Naive thymus-derived CD4-positive, alpha-beta T cell (primary cell): ENCODE measurements at places on chromosomes 2 and 18. TPM values are rescaled to one million over a fixed set of nuclear protein-coding genes. Genes with fewer than 3 reads are reported as not detected.
A peak's percentile ranks its signal among the peaks of the same experiment; 100 is the strongest.

DNA sequence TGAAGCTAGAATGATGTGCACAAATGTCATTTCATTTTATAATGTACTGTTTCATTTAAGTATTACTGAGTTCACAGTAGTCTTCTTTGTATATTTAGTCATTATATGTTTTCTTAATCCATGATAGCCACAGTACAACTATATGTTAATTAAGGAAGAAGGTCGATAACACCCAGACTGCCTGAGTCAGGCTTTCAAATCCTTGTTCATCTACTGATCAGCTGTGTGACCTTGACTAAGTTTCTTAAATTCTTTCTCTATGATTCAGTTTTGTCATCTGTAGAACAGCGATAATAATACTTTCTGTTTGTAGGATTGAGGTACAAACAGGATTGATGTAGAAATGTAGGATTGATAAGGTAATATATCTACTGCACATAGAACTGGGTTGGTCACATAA is 5.4 kb downstream of the GCC2 start:
- no peak for DNase-seq
- H3K27me3 ChIP-seq = no peaks in the 10 kb centered on the region
- peaks cover 38% of the 10 kb centered on the region for H3K36me3 ChIP-seq
- H3K4me1 ChIP-seq = peaks cover 20% of the 10 kb centered on the region
- H3K27ac ChIP-seq = no peak overlapping the region

GRCh38 chr2:109613922-109614714 is at the start of the genes SEPTIN10 and SOWAHC:
Gene SEPTIN10, minus strand, starts transcription at chr2:109613966. Its CDS starts 139 bp downstream, at chr2:109613827.
Gene SOWAHC, plus strand, starts transcription at chr2:109614364. Its CDS starts 126 bp downstream, at chr2:109614490.
- peak within 1 kb of the TSS; percentile 64 for H3K4me3 ChIP-seq
- peak; percentile 86 for DNase-seq
- no peaks in the 10 kb centered on the region for H3K36me3 ChIP-seq
- no peak within 1 kb of the TSS for H3K27ac ChIP-seq

The HOXD8 gene
- total RNA-seq = not detected

DNA sequence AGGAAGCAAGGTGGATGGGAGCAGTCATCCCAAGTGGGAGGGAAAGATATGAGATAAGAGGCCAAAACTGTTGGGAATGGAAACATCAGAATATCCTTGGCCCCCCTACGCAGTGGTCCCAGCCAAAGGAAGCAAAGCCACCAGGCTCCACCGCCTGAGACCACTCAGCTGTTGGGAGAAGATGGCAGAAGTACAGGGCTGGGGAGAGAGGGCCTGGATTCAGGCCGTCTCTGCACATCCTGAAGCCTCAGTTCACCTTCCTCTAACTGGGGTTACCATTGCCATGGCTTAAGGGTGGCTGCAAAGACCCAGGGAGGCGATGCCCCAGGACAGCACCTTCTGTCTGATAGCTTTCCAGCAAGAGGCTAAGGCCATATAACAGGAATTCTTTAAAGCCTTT is 193.8 kb downstream of the MGAT5 start:
- H3K36me3 ChIP-seq = no peaks in the 10 kb centered on the region
- no peak overlapping the region for H3K27ac ChIP-seq
- H3K4me3 ChIP-seq = no peak overlapping the region
- H3K27me3 ChIP-seq = no peaks in the 10 kb centered on the region

The DYNC1I2 gene
- 32.8 TPM for total RNA-seq

The NR4A2 gene
- 152 TPM for total RNA-seq

The IMPA2 gene
- 27.8 TPM for total RNA-seq

The ABCG5 gene
- not detected for total RNA-seq

- H3K36me3 ChIP-seq = peaks cover 16% of the 10 kb centered on the region
- DNase-seq = no peak
- no peak overlapping the region for H3K27ac ChIP-seq
- H3K4me3 ChIP-seq = no peak overlapping the region
- H3K27me3 ChIP-seq = no peaks in the 10 kb centered on the region
These were observed 15.8 kb downstream of the ATG4B start for GRCh38 chr2:241653210-241653750.

The UCN gene
- total RNA-seq = 6.5 TPM

GRCh38 chr2:147698166-147698565 is 146.7 kb upstream of the ACVR2A start:
- no peaks in the 10 kb centered on the region for H3K36me3 ChIP-seq
- no peak overlapping the region for H3K4me3 ChIP-seq
- H3K27ac ChIP-seq = no peak overlapping the region
- no peak for DNase-seq
- no peaks in the 10 kb centered on the region for H3K4me1 ChIP-seq

GRCh38 chr18:50751490-50751889 is 68.3 kb downstream of the MRO start:
- no peaks in the 10 kb centered on the region for H3K36me3 ChIP-seq
- H3K27me3 ChIP-seq = no peaks in the 10 kb centered on the region
- no peak for DNase-seq
- no peaks in the 10 kb centered on the region for H3K4me1 ChIP-seq

GRCh38 chr2:60321816-60322215 is 231.6 kb downstream of the BCL11A start:
- no peaks in the 10 kb centered on the region for H3K4me1 ChIP-seq
- H3K27me3 ChIP-seq = no peaks in the 10 kb centered on the region
- no peak overlapping the region for H3K4me3 ChIP-seq
- no peak overlapping the region for H3K27ac ChIP-seq

DNA sequence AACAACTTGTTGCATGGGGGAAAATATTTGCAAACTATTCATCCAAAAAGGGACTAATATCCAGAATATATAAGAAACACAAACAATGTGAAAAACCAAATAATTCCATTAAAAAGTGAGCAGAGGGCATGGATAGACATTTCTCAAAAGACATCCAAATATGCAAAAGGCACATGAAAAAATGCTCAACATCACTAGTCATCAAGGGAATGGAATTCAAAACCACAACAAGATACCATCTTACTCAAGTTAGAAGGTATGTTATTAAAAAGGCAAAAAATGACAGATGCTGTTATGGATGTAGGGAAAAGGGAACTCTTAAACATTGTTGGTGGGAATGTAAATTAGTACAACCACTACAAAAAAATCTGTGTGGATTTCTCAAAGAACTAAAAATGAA is 396.5 kb downstream of the CCDC85A start:
- H3K36me3 ChIP-seq = no peaks in the 10 kb centered on the region
- H3K27ac ChIP-seq = no peak overlapping the region
- H3K4me3 ChIP-seq = no peak overlapping the region

DNA sequence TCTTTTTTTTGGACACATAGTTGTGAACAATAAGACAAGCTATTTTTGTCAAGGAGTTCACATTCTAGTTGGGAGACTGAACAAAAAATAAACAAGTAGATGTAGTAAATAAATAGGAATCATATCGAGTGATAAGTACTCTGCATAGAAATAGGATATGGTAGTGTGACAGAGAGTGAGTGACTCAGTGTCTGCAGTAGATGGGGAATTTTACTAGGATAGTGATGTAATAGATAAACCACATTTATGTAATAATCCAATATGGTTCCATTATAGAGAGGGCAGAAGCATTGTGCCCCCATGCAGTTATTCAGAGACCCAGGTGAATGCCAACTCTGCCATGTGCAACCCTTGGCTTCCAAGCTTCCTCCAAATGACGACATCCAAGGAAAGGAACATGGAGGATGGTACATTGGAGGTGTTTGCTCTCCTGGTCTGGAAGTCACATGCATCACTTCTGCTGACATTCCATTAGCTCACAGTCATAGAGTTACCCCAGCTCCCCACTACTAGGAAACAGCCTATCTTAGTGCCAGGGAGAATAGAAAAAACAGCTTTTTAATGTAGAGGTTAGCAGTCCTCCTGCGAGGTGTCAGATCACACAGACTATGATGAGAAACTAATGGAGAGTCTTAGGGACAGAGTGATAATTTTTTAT is 595.4 kb downstream of the NYAP2 start:
- H3K36me3 ChIP-seq = no peaks in the 10 kb centered on the region
- H3K27me3 ChIP-seq = no peaks in the 10 kb centered on the region

- no peaks in the 10 kb centered on the region for H3K27me3 ChIP-seq
- no peak for DNase-seq
- no peak within 1 kb of the TSS for H3K4me3 ChIP-seq
- H3K36me3 ChIP-seq = no peaks in the 10 kb centered on the region
- no peak within 1 kb of the TSS for H3K27ac ChIP-seq
These were observed at the start of gene DCC for GRCh38 chr18:52339891-52340371. Gene DCC, plus strand, starts transcription at chr18:52340197. Its CDS starts 591 bp downstream, at chr18:52340788.

DNA sequence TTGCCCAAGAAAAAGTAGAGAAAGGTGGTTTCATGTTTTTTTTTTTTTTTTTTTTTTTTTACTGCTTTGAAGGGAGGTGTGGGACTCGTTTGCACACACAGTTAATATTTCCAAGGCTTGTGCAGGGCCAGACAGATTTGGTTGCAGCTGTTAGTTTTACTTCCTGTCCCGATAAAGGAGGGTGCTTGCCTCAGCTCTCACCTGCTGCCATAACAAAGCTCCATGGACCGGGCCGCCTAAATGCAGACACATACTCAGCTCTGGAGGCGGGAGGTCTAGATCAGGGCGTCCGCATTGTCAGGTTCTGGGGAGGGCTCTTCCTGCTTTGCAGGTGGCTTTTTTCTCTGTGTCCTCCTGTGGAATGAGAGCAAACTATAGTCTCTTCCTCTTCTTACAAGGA is 69.9 kb downstream of the ODC1 start:
- H3K27me3 ChIP-seq = no peaks in the 10 kb centered on the region
- H3K4me1 ChIP-seq = peaks cover 83% of the 10 kb centered on the region
- peak; percentile 44 for DNase-seq
- H3K4me3 ChIP-seq = peak overlapping the region; percentile 9
- H3K27ac ChIP-seq = peak overlapping the region; percentile 28

The IL1A gene
- 2.8 and 4.3 TPM in 2 replicates for total RNA-seq

- no peaks in the 10 kb centered on the region for H3K4me1 ChIP-seq
- DNase-seq = no peak
- no peak overlapping the region for H3K4me3 ChIP-seq
- H3K27me3 ChIP-seq = no peaks in the 10 kb centered on the region
These were observed 37.3 kb upstream of the DNAH7 start for GRCh38 chr2:196105951-196106350.
